Prostate gland (tissue), 2 donors: ENCODE measurements at places on chromosomes 1 and 21. TPM values are rescaled to one million over a fixed set of nuclear protein-coding genes. Genes with fewer than 3 reads are reported as not detected.

The TTC22 gene
- total RNA-seq = 18.0 TPM

The NBPF26 gene
- total RNA-seq = 10.3 TPM

The KRTAP11-1 gene
- 0.68 TPM for total RNA-seq

The TMPRSS3 gene
- 0.27 TPM for total RNA-seq

DNA sequence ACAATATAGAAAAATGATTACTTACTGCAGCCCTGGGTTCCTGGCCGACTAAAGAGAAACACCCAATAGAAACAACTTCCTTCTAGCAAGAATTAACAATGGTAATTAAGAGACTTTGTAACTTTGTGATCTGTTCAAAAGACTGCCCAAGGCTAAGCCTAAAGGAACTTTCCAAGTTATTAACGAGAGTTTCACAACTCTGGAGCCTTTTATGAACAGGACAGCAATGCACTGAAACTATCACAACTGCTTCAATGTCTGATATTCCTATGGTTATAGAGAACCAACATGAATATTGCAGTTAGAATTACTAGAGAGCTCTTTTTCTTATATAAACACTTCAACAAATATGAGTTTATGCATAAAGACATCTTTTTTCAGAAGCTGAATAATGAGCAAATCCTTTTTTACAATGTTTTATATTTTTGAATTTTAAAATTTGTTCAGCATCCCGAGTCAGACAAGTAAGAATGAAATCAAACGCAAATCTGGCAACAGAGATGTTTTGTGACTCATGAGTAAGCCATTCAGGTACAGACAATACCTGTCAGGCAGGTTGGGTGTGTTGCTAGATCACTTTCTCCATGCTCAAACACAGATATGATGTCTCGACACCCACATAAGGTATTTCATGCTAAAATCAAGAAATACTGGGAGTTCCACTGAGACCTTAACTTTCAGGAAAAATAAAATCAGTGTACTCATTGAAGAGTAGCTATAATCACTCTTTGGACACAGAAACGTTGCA is 22.2 kb upstream of the KCNJ15 start:
- DNase-seq = peak; percentile 93
- no peaks in the 10 kb centered on the region for H3K36me3 ChIP-seq
- peak overlapping the region; percentile 11 for H3K27ac ChIP-seq
- H3K4me3 ChIP-seq = no peak overlapping the region
- H3K27me3 ChIP-seq = no peaks in the 10 kb centered on the region
- peaks cover 3% of the 10 kb centered on the region for H3K4me1 ChIP-seq

- H3K4me1 ChIP-seq = no peaks in the 10 kb centered on the region
- no peak for DNase-seq
- H3K4me3 ChIP-seq = no peak overlapping the region
- no peaks in the 10 kb centered on the region for H3K36me3 ChIP-seq
Measured at GRCh38 chr1:152873495-152873894, 4.6 kb upstream of the SMCP start.

DNA sequence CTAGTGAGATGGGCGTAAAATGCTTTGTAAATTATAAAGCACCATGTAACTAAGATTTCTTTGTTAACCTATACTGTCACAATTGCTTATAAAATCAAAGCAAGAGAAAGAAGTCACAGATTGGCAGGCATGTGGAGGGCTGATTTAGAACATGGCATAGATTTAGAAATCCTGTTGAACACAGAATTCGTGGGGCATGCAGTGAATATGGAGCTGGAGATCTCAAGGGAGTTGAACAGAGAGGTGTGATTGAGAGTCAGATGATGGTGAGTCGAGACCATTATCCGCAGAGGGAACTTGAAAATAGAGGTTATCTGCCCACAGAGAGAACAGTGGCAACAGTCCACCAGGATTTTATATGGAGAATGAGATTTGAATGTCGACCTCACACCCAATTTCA is 27.6 kb downstream of the PBX1 start:
- H3K36me3 ChIP-seq = no peaks in the 10 kb centered on the region
- peak overlapping the region; percentile 86 for H3K27ac ChIP-seq
- no peak for DNase-seq
- H3K27me3 ChIP-seq = no peaks in the 10 kb centered on the region
- H3K4me3 ChIP-seq = no peak overlapping the region

DNA sequence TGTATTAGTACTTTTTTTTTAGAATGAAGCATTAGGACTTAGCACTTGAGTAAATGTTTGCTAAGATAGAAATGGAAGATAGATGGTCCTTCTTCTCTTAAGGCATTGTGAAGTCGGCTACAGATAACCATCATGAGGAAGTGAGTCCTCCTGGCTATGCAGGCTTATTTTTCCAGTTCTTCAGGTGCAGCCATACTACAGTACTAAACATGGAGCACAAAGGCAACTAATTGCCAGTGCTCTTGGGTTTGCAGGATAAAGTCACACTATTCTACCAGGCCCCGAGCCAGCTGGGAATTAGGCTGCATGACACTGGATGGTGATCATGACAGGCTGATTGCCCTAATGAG is 197.3 kb upstream of the SGIP1 start:
- H3K27ac ChIP-seq = peak overlapping the region; percentile 70
- H3K27me3 ChIP-seq = no peaks in the 10 kb centered on the region
- H3K4me1 ChIP-seq = peaks cover 4% of the 10 kb centered on the region
- no peak for DNase-seq
- no peak overlapping the region for H3K4me3 ChIP-seq

DNA sequence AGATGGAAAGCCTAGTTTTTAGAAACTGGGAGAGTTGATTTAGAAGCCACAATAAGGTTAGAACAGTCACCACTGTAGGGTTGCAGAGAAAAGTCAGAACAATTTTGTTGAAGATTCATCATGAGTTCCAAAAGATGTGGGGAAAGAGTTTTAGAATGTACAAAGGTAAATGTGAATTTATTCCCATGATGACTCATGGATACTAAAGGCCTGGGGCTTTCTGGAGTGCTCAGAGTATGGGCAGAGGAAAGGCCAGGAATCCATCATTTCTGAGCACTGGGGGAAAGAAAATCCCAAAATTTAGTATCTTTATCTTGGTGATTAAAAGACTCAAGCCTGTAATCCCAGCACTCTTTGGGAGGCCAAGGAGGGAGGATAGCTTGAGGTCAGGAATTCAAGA is 17.8 kb downstream of the YBX1 start:
- H3K4me3 ChIP-seq = no peak overlapping the region
- no peaks in the 10 kb centered on the region for H3K4me1 ChIP-seq

DNA sequence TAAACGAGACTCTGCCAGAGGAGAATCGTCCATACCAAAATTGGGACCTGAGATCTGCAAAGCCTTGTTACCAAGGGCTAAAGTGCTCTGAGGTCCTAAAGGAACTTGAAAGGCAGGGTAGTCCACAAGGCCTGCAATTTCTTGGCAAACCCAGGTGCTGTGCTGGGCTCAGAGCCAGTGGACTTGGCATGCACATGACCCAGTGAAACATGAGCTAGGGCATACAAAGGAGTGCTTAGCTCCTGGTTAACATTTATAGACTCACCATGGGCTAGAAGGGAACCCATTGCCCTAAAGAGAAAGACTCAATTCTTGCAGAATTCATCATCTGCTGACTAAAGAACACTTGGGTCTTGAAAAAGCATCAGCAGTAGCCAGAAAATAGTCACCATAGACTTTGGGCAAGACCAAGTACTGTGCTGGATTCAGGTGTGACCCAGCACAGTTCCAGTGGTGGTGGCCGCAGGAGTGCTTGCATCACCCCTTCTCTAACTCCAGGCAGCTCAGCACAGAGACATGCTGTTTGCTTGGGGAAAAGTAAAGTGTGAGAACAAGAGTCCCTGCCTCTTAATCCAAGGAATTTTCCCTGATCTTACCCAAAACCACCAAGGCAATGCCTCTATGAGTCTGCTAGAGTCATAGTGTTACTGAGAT is 1069.4 kb upstream of the ADGRL2 start:
- no peaks in the 10 kb centered on the region for H3K4me1 ChIP-seq
- H3K4me3 ChIP-seq = no peak overlapping the region
- H3K27ac ChIP-seq = no peak overlapping the region

- no peaks in the 10 kb centered on the region for H3K27me3 ChIP-seq
- H3K36me3 ChIP-seq = no peaks in the 10 kb centered on the region
- H3K27ac ChIP-seq = no peak overlapping the region
- H3K4me3 ChIP-seq = no peak overlapping the region
Measured at GRCh38 chr1:221869779-221870178, 127.9 kb upstream of the DUSP10 start.

DNA sequence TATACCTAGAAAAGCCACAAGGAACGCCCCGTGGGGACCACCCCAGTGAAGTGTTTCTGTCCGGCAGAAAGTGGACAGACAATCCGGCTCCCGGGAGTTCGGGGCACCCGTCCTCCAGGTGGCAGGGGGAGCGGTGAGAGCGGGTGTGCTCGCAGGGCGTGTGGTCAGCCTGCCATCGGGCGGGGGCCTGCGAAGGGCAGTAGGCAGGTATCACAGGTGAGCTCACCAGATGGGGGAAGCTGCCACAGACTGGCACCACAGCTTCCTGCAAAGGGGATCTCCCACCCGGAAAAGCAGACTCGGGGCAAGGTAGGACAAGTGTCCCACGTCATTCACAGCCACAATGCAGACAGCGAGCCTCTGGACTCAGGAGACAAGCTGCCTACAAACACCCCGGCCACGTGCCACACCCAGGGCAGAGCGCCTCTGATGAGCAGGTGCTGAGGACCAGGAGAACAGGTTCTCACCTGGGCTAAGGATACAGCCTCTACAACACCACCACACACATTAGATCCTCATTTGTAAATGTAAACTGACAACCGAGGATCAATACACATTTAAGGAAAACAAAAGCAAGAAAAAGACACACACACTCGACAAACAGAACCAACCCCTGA is 36.4 kb downstream of the VPS26C start:
- H3K4me3 ChIP-seq = no peak overlapping the region
- peaks cover 18% of the 10 kb centered on the region for H3K36me3 ChIP-seq
- H3K27me3 ChIP-seq = no peaks in the 10 kb centered on the region
- no peaks in the 10 kb centered on the region for H3K4me1 ChIP-seq

- H3K36me3 ChIP-seq = no peaks in the 10 kb centered on the region
- no peak overlapping the region for H3K4me3 ChIP-seq
- no peak for DNase-seq
- no peaks in the 10 kb centered on the region for H3K27me3 ChIP-seq
- no peak overlapping the region for H3K27ac ChIP-seq
Measured at GRCh38 chr1:218765753-218766152, 407.9 kb upstream of the LYPLAL1 start.

GRCh38 chr1:178966312-178966711 is 59.4 kb upstream of the FAM20B start:
- no peaks in the 10 kb centered on the region for H3K4me1 ChIP-seq
- no peaks in the 10 kb centered on the region for H3K27me3 ChIP-seq
- H3K36me3 ChIP-seq = no peaks in the 10 kb centered on the region
- DNase-seq = no peak
- no peak overlapping the region for H3K4me3 ChIP-seq

DNA sequence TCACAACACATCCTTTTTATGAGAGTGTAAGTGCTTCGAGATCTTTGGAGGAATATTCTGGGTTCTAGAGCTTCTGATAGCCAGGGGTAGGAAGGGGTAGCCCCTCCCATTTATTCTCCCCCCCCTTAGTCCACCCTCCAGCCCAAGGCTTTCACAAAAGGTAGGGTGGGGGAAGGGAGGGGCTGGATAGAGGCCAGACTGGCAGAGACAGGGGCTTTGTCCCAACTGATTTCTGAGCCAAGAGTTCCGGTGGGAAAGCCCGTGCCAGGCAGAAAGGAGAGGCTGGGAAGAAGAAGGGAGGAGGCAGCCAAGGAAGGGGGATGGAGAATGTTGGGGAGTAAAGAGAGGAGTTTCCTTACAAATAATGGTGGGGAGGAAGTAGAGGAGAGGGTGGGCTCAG is 3.1 kb downstream of the BCAN start:
- H3K4me1 ChIP-seq = no peaks in the 10 kb centered on the region
- peaks cover 20% of the 10 kb centered on the region for H3K27me3 ChIP-seq
- H3K36me3 ChIP-seq = no peaks in the 10 kb centered on the region
- DNase-seq = no peak
- H3K27ac ChIP-seq = no peak overlapping the region

DNA sequence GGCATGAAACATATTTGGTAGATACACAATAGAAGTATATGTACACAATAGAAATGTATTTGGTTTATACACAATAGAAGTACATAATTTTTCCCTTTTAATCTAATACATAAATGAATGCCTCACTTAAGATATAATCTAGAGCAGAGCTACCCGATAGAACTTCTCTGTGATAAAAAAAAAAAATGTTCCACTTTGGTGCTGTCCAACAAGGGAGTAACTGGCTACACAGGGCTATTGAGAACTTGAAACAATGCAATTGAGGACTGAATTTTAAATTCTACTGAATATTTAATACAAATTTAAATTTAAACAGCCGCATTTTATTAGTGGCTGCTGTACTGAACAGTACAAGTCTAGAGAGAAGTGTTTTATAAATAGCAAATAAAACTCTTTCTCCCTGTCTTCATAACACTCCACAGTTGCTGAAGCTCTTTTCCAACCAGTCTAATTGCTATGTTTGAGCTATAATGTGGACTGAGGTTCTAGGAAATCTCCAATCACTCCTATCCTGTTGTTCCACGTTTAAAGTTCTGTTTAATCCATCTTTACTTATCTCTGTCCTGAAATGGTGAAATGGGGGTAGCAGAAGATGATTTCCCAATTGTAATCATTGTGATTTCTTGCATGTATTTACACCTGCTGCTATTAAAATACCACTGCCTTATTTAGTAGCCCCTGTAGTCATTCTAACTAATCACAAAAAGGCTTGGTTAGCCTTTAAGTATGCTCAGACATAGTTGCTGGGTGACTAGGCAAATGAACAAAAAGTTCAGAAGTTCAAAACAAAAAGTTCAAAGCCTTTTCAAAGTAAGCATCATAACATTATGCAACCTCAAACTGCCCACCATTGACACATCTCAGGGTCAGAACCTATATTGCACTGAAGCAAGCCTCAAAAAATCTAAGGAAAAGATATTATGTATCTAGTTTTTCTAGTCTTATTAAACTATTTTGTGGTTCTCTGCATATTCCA is 192.3 kb upstream of the C1orf87 start:
- no peaks in the 10 kb centered on the region for H3K36me3 ChIP-seq
- no peak overlapping the region for H3K27ac ChIP-seq
- H3K4me3 ChIP-seq = no peak overlapping the region
- no peaks in the 10 kb centered on the region for H3K4me1 ChIP-seq
- no peak for DNase-seq

GRCh38 chr1:68234094-68234493 is 1.8 kb upstream of the WLS start:
- H3K36me3 ChIP-seq = no peaks in the 10 kb centered on the region
- no peak overlapping the region for H3K4me3 ChIP-seq
- DNase-seq = no peak
- no peak overlapping the region for H3K27ac ChIP-seq
- no peaks in the 10 kb centered on the region for H3K27me3 ChIP-seq
